ENCODE measurements at places on chromosomes 7 and 10. TPM values are rescaled to one million over a fixed set of nuclear protein-coding genes. Genes with fewer than 3 reads are reported as not detected.

The PLEKHS1 gene
- 0.21 TPM for polyA plus RNA-seq

The AKR1C3 gene
- polyA plus RNA-seq: 61.7 TPM

The LRRC4 gene
- 6.6 TPM for polyA plus RNA-seq

DNA sequence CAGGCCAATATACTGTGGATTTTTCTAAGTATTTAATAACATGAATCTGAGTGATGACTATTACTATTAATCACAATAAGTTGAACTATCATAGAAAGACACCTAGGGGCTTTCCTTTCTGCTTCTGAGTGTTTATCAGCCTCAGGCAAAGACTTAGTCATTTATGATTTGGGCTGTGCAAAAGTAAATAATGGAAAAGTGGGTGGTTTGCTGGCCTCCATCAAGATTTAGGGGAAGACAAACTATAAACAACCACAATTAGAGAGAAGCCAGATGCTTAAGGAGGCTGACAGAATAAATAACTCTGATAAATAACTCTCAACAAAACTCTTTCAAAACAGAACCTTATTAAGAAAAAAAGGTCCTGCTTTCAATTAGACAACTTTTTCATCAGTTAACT lies 64.7 kb downstream of the MACC1 start:
- no peak for DNase-seq

DNA sequence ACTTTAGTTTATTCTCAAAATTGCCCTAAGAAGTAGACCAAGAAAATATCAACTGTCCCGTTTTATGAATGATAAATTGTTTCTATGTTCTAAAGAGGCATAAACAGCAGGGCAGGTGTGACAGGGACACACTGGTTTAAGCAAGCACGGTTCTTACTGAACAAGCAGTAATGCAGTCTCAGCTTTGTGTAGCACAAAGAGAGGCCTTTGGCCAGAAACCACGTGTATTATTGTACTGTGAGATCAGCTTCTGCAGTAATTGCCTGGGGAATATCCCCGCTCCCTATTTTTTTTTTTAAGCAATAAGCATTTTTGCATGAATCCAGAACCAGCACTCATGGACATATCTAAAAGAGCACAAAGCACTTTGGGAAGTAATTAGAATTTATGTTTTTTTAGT lies 255.4 kb downstream of the WDR11 start:
- no peak for DNase-seq

GRCh38 chr7:125412890-125413665 lies 483.5 kb upstream of the POT1 start:
- DNase-seq: no peak

DNA sequence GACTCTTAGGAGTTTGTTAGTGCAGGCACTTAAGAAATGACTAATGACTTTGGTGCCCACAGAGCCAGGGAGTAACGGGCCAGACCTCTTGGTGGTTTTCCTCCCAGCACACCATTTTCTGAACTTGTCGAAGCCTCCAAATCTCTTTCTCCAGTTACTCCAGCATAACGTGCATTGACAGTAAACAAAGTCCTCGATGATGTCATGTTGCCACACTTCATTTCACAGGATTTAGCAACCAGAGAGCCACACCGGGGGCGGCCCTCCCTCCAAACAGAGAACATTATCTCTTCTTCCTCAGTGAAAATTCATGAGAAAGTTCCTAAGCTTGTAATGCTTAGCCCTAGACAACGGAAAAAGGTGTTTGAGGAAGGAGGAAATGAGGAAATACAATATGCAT lies 4.0 kb upstream of the SVOPL start:
- DNase-seq: no peak

DNA sequence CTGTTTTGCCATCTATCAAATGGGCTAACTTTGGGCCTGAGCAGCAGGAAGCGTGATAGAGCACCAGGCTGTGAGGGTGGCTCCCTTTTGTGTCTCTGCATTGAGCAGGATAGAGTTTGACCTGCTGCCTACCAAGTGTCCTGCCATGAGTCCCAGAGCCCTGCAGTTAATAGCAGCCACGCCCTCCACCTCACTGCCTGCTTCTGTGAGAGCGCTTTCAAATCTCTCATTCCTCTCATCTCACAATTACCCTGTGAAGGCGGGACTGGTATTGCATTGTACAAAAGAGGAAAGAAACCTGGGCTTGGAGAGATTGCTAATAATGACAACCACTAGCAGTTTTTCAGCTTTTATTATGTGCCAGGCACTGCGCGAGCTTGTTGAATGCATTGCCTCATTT lies 39.9 kb downstream of the UNC5B start:
- DNase-seq: no peak

DNA sequence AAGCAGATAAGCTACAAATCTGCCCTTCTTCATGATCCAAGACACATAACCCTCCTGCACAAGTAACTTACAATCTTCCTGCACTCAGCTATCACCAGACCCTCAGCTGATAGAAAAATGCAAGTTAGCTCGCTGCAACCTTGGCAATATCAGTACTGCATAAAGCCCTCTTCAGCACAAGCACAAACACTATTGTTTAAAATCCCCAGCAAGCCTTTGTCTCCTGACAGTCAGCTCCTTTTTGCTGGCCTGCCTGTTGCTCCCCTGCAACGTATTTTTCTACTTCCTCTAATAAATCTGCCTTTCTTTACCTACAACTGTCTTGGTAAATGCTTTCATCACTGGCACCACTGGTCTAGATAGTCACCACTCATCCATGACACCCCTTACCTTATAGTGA lies 59.8 kb downstream of the BAMBI start:
- DNase-seq: no peak

DNA sequence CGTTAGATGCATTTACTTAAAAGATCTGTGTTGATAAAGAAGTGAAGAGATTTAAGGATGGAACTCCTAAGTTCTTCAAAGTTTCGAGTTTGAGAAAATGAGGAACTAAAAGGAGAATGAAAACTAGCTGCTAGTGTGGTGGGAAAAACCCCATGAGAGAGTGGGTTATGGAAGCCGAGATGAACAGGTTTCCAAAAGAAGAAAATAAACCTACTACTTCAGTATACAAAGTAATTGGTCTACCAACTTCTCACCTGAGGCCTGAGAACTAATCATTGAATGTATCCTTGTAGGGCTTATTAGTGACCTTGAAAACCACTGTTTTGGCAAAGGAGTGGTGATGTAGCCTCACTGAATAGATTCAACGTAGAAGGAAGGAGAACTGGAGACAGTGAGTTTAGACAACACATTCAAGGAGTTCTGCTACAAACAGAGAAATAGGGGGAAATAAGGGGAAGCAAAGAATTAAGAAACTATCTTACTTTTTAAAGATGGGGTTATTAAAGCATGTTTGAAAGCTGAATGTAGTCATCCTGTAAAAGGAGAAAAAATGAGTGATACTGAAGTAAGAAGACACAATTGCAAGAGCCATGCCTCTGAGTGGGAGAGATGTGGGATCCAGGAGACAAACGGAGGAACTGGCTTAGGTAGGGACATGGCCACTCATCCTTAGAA lies 50.8 kb downstream of the CH25H start:
- DNase-seq: no peak

The SPDYE11 gene
- 0.32 TPM for polyA plus RNA-seq

DNA sequence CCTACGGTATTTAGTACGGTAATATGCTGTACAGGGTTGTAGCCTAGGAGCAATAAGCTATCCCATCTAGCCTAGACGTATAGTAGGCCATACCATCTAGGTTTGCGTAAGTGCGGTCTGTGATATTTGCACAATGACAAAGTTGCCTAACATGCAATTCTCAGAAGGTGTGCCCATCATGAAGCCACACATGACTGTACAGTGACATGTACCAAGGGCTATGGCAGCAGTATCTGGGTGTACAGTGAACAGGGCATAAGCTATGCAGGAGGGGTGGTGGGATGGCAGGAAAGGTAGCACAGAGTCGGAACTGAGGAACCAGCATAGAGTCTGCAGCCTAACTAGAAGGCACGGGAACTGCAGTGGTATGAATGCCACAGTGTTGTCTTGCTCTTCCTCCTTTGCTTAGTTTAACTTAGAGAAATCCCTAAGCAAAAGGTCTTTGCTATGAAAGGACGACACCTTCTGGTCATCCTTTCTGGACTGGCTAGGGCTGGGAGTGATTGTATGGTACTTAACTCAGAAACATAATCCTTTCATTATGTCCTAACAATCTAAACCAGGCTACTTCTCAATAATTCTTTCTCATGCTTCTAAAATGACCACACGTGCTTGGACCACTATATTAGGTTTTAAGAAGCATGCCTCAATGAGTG lies 93.5 kb downstream of the DYNC1I1 start:
- no peak for DNase-seq

- no peak for DNase-seq
Observed at GRCh38 chr7:133501771-133502170, 248.9 kb downstream of the EXOC4 start.

GRCh38 chr7:139526578-139527544 lies 3.4 kb downstream of the CLEC2L start:
- no peak for DNase-seq

The PLXDC2 gene
- 34.6 TPM for polyA plus RNA-seq

GRCh38 chr10:70715853-70716795 lies 43.8 kb downstream of the ADAMTS14 start:
- DNase-seq: no peak

GRCh38 chr10:76631036-76631670 lies 1006.5 kb downstream of the KCNMA1 start:
- DNase-seq: no peak

The C10orf53 gene
- polyA plus RNA-seq: not detected

DNA sequence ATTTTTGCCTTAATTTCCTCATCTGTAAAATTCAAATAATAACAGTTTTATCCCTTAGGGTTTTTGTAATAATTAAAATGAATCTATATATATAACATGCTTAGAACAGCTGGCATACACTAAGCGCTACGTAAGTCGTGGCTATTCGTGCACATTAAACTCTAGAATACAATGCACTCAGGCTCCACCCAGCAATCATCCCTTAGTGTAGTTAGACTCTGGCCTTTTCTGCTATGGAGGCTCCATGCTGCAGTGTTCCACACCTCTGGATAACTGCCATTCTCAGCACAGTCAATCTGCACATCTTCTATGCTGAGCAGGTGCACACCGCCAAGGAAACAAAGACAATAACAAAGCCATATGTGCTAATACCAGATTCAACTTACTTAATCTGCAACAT lies 92.9 kb downstream of the IPMK start:
- DNase-seq: no peak

DNA sequence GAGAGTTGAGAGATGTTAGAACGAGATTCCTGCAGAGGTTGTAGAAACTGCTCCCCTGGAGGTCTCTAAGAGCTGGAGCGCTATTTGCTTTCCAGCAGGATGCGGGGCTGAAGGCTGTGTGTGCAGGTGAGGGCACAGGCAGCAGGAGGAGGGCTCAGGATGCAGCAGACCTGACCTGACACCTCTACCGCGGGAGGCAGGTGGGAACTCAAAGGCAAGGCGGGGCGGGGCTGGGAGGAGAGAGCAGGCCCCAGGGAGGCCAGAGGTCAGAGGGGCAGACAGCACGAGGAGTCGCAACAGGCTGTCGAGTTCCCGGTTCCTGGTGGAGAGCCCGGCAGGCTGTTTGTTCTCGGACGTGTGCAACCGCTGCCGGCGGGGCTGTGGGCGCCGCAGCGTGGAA lies 7.9 kb upstream of the CRTAC1 start:
- no peak for DNase-seq

- DNase-seq: no peak
Observed at GRCh38 chr10:29379208-29379607, 90.3 kb downstream of the LYZL1 start.
